ENCODE measurements at places on chromosomes 3 and 15. TPM values are rescaled to one million over a fixed set of nuclear protein-coding genes. Genes with fewer than 3 reads are reported as not detected.

- peaks cover 4% of the 10 kb centered on the region for H3K4me1 ChIP-seq
- no peak for DNase-seq
- H3K27me3 ChIP-seq: no peaks in the 10 kb centered on the region
- no peak overlapping the region for H3K4me3 ChIP-seq
- H3K36me3 ChIP-seq: no peaks in the 10 kb centered on the region
Measured at GRCh38 chr3:152556731-152557254, 278.1 kb upstream of the P2RY1 start.

GRCh38 chr3:20022954-20023622 lies 11.0 kb upstream of the PP2D1 start:
- H3K4me1 ChIP-seq: no peaks in the 10 kb centered on the region
- no peaks in the 10 kb centered on the region for H3K27me3 ChIP-seq

CCDC50 gene
- 100 TPM for total RNA-seq

- H3K36me3 ChIP-seq: no peaks in the 10 kb centered on the region
- H3K27ac ChIP-seq: no peak within 1 kb of the TSS
- no peaks in the 10 kb centered on the region for H3K4me1 ChIP-seq
- H3K4me3 ChIP-seq: no peak within 1 kb of the TSS
- H3K27me3 ChIP-seq: peaks cover 42% of the 10 kb centered on the region
Measured at GRCh38 chr15:26866298-26867199, at the start of gene GABRA5. GABRA5 (plus strand) TSS chr15:26867062; CDS start chr15:26869249, 2,187 bp downstream.
